ENCODE measurements at places on chromosomes 12 and 14.

DNA sequence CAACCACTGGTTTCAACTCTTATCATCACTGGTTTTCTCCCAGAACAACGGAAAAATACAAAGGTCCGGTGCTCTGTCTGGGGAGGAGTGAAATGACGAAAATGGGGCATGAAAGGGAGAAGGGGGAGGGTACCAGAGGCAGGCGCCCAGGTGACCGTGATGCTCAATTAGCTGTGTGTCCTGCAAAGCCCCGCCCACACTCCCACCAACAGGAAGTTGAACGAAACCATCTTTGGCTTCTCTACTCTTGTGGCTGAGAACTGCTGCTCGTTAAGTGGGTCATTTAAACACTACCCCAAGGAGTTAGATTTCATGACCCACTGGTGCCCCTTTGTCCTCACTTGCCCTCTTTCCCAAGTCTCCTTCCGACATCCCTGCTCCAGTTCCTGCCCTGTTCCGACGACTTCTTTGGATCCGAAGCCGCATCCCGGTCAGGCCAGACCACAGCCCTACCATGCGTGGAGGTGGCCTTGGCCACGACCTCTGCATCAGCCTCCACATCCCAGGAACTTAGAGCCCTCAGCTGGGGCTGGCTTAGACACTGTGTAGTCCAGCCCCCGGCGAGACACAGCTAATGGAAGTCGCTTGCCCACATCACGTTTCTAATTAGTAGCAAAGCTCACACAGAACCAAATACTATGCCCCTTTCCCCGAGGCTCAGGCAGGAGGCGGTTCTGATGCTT is 11.4 kb upstream of the LRTM2 start:
- no peak for DNase-seq

DNA sequence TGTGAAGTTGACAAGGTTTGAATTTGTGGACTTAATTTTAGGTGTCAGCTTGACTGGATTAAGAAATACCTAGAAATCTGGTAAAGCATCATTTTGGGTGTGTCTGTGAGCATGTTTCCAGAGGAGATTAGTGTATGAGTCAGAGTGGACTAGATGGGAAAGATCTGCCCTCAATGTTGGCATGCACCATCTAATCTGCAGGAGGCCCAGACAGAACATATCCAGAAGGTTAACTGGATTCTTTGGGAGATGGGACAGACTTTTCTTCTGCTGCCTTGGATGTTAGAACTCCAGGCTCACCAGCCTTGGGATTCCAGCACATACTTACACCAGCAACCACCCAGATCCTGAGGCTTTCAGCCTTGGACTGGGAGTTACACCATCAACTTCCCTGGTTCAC is 14.1 kb downstream of the SGPP1 start:
- no peak for DNase-seq

- DNase-seq: no peak
Observed at GRCh38 chr14:102325791-102326345, 6.3 kb downstream of the ZNF839 start.

DNA sequence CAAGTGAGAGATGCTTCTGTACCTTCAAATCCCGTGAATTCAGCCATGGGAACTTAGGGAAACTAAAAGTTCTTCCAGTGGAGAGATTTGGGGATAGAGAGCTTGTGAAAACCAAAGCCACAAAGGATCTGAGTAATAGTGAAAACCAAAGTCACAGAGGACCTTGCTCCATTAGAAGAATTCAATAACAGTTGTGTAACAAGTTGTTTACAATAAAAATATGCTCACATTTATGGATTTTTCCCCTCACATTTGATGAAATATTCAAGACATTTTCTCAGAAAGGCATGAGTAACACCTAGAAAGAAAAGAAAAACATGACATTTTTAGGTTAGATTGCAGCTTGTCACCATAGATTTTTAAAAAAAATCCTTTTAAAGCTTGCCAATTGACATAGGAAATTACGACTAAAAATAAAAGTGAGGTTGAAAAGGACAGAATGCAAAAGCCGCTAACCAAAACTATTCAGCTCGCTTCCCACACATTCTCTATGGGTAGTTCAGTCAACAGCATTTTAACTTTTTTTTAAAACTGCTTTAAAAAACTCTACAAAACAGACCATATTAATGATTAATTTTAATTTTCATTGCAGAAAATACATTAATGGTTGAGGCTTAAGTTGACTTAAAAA is 113.2 kb downstream of the CAND1 start:
- no peak for DNase-seq

- DNase-seq: no peak
Observed at GRCh38 chr12:19220205-19220604, 90.7 kb downstream of the PLEKHA5 start.

DNA sequence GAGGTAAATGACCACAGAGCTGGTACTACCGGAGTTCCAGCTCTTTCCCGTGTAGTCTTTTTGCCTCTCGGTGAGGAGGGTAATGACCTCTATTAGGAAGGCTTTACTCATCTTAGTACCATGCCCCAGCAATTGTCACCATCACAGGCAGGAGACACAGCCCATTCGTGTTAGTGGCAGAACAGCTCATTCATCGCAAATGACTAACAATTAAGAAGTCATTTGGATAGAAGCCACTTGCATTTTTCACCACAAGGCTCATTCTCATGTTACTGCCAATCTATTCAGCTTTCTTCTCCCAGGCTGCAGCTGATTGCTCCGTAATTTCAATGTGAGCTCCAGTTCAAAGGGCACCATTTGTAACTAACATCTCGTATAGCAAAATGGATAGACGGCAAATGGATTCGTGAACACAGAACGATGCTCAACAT is 718.8 kb upstream of the TMEM132C start:
- no peak for DNase-seq

DNA sequence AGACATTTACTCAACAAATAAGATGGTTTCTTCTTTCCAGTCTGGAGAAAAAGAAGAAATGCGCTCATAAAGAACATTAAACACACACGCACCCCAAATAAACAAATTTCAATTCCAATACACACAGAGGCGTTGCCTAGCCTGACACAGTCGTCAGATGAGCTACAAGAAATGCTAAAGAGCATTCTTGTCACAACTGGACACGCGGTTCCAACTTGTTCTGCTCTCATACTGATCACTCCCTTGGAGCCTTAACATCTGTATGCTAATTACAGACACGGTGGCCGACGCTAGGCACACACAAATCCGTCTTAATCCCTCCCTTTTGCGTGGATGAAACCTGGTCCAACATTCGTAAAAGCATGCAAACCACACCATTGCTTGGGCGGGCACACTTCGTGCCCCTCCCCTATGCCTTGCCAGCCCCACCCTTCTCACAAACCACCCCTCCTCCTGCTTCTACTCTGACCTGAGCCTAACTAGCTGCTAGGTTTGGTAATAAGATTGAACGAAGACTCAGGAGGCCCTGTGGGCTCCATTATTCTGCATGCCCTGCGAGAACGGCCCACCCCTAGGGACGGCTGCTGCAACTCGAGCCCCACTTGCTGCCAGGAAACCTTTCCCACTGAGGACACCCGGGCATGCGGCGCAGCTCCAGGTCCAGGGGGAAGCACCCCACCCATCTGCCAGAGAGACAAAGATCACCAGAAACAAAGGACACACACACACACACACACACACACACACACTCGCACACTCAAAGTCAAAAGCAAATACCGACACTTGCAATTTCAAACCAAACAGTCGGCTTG is 1.2 kb downstream of the KCNK10 start:
- no peak for DNase-seq

DNA sequence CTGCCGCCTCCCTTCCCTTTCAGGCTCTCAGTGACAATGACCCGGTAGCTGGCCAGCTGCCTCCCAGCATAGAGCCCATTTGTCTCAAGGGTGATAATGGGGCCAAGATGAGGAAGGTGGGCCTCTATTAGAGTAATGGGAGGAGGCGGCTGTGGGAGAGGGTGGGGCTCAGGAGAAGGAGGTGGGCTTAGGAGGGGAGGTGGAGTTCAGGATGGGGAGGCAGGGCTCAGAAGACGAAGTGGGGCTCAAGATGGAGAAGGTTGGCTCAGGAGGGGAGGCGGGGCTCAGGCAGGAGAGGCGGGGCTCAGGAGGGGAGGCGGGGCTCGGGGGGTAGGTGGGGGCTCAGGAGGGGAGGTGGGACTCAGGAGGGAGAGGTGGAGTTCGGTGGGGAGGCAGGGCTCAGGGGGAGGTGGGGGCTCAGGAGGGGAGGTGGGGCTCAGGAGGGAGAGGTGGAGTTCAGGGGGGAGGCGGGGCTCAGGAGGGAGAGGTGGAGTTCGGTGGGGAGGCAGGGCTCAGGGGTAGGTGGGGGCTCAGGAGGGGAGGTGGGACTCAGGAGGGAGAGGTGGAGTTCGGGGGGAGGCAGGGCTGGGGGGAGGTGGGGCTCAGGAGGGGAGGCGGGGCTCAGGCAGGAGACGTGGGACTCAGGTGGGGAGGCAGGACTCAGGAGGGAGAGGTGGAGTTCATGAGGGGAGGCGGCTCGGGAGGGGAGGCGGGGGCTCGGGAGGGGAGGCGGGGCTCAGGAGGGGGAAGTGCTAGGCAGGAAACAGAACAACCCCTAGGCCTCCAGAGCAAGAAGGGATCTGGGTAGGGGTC is 36.8 kb downstream of the IQSEC3 start:
- DNase-seq: no peak

DNA sequence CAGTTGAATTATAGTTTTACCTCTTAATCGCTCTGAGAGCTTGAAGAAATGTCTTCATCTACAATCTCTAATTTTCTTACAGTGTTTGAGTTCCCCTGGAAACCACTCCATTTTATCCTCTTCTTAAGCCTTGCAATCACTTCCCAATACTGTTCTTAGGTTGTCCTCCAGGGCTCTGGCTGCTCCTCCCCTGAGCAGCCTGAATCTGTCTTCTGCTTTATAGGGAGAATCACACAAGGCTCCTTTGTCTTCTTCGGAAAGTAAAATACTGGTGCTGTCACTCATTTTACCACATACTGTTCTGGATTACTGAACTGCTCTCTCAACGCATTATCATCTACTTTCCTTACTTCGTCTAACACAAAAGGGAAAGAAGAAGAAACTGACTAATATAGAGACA is 133.7 kb downstream of the MDGA2 start:
- no peak for DNase-seq

GRCh38 chr12:131217024-131217586 is 263.4 kb downstream of the ADGRD1 start:
- DNase-seq: no peak

DNA sequence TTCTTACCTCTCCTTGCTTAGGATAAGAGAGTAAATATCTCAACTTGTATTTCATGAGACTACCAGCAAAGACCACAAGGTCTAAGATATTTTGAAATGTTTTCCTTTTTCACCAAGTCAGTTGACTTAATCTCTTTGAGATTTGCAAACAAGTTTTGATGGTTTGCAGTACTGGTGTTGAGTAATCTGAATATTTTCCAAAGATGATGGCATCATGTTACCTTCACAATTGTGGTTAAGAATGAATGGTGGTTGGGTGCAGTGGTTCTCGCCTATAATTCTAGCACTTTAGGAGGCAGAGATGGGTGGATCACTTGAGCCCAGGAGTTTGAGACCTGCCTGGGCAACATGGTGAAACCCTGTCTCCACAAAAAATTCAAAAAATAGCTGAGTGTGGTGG is 225.7 kb downstream of the TMTC2 start:
- DNase-seq: no peak

DNA sequence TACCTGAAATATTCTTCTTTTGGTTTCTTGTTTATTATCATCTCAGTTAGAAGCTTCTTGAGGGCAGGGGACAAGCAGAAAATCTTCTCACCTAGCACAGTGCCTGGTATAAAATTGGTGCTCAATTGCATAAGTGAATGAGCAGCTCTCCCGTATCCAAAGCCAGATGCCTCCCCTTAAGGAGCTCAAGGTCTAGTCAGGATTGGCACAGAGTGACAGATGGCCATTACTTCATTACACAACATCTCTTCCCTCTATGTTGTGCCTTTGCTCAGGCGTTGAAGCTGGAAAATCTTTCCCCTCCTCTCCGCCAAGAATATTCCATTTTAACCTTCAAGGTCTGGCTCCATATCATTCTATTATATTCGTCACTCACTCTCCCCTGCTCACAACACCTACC is 3.6 kb downstream of the SLC4A8 start:
- DNase-seq: no peak

- no peak for DNase-seq
Observed at GRCh38 chr14:61454545-61454944, 133.2 kb downstream of the PRKCH start.
